ENCODE measurements at places on chromosomes 11 and 22. TPM values are rescaled to one million over a fixed set of nuclear protein-coding genes. Genes with fewer than 3 reads are reported as not detected.

The GLYATL2 gene
- total RNA-seq = not detected

The C11orf65 gene
- 3.1 TPM for total RNA-seq

The KCNJ1 gene
- not detected for total RNA-seq

The JHY gene
- 0.98 TPM for total RNA-seq

The ST3GAL4 gene
- 7.6 TPM for total RNA-seq

The ACCSL gene
- total RNA-seq = not detected

The PGA5 gene
- not detected for total RNA-seq

DNA sequence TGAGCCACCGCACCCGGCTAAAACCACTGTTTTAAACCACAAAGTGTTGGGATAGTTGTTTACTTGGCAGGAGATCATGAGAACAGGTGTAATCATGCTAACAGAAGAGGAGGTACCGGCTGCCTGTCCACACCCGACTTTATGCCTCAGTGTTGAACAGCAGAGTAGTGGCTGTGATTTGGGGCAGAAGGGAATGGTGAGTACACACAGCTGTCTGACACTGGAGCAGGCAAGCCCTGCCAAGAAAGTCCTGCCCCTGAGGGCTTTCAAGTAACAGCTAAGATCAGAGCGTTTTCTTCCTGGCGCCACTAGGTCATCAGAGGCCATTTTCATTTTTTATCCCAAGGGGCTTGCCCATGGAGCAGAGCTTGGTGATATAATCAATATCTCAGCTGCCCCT is 8.1 kb downstream of the CDKN1C start:
- H3K27ac ChIP-seq = no peak overlapping the region
- H3K27me3 ChIP-seq = no peaks in the 10 kb centered on the region
- H3K4me3 ChIP-seq = no peak overlapping the region
- no peak for DNase-seq

- no peaks in the 10 kb centered on the region for H3K4me1 ChIP-seq
- H3K36me3 ChIP-seq = no peaks in the 10 kb centered on the region
- DNase-seq = no peak
- no peaks in the 10 kb centered on the region for H3K27me3 ChIP-seq
Observed at GRCh38 chr11:2581151-2581930, 118.5 kb downstream of the KCNQ1OT1 start.

DNA sequence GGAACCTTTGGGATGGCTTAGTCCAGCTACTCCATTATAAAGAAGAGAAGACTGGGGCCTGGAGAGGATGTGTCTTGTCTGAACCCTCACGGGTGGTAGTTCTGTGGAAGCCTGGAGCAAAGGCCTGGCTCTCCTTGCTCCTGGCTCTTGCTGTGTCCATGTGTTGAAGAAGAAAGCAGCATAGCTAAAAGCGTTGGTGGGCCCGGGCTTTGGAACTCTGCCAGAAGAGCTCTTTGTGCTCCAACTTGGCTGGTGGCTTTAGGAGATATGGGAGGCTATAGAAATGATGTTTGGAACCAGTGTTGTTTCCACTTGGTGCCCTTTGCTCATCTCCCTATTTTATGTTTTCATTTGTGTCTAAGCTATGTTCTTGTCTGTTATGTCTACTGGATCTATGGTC is 131.1 kb downstream of the DBX1 start:
- no peak overlapping the region for H3K4me3 ChIP-seq
- peaks cover 2% of the 10 kb centered on the region for H3K27me3 ChIP-seq
- no peaks in the 10 kb centered on the region for H3K4me1 ChIP-seq

- no peak for DNase-seq
- H3K36me3 ChIP-seq = no peaks in the 10 kb centered on the region
Observed at GRCh38 chr11:100769165-100769564, 82.1 kb downstream of the ARHGAP42 start.

DNA sequence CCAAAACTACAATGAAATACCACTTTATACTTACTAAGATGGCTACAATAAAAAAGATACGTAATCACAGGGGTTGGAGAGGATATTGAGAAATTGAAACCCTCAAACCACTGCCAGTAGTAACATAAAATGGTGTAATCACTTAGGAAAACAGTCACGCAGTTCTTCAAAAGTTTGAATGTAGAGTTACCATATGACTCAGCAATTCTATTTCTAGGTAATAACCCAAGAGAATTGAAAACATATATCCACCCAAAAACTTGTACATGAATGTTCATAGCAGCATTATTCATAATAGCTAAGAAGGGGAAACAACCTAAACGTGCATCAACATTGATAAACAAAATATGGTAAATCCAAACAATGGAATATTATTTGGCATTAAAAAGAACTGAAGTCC is 24.4 kb upstream of the PSMA1 start:
- no peak for DNase-seq
- H3K27ac ChIP-seq = no peak overlapping the region
- peaks cover 6% of the 10 kb centered on the region for H3K36me3 ChIP-seq
- peaks cover 52% of the 10 kb centered on the region for H3K4me1 ChIP-seq
- no peaks in the 10 kb centered on the region for H3K27me3 ChIP-seq

GRCh38 chr11:86021377-86021776 is 47.5 kb downstream of the PICALM start:
- peaks cover 47% of the 10 kb centered on the region for H3K36me3 ChIP-seq
- H3K27ac ChIP-seq = no peak overlapping the region
- H3K4me3 ChIP-seq = no peak overlapping the region
- H3K27me3 ChIP-seq = no peaks in the 10 kb centered on the region

GRCh38 chr22:43262990-43263644 is 76.2 kb upstream of the TTLL12 start:
- no peaks in the 10 kb centered on the region for H3K36me3 ChIP-seq
- peak; percentile 47 for DNase-seq
- H3K4me1 ChIP-seq = peaks cover 18% of the 10 kb centered on the region
- no peaks in the 10 kb centered on the region for H3K27me3 ChIP-seq
- peak overlapping the region; percentile 72 for H3K27ac ChIP-seq

- H3K36me3 ChIP-seq = no peaks in the 10 kb centered on the region
- H3K4me3 ChIP-seq = no peak overlapping the region
- H3K27ac ChIP-seq = no peak overlapping the region
- H3K27me3 ChIP-seq = no peaks in the 10 kb centered on the region
Observed at GRCh38 chr11:1437500-1437899, 47.8 kb downstream of the BRSK2 start.

- H3K4me3 ChIP-seq = no peak overlapping the region
- peaks cover 15% of the 10 kb centered on the region for H3K4me1 ChIP-seq
- H3K36me3 ChIP-seq = no peaks in the 10 kb centered on the region
- peaks cover 43% of the 10 kb centered on the region for H3K27me3 ChIP-seq
- DNase-seq = no peak
- no peak overlapping the region for H3K27ac ChIP-seq
Observed at GRCh38 chr22:28977060-28977459, 84.6 kb downstream of the C22orf31 start.

DNA sequence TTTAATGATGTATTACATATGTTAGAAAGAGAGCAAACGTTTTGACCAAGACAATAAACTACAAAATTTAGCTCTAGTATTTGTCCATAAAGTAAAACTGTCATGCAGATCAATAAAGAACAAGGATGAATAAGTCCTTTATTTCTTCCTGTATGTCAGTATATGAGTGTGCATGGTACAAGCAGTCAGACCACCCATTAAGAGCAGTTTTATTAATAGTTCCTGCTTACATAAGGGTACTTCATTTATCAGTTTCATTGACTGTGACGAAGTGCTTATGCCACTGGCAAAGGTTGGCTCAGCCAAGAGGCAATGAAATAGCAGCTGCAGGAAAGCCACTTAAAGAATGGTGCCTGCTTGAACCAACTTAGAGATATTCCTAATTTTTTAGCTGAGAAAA is 913.0 kb upstream of the CNTN5 start:
- H3K4me1 ChIP-seq = no peaks in the 10 kb centered on the region
- no peaks in the 10 kb centered on the region for H3K27me3 ChIP-seq
- H3K27ac ChIP-seq = no peak overlapping the region
- H3K4me3 ChIP-seq = no peak overlapping the region
- DNase-seq = no peak

DNA sequence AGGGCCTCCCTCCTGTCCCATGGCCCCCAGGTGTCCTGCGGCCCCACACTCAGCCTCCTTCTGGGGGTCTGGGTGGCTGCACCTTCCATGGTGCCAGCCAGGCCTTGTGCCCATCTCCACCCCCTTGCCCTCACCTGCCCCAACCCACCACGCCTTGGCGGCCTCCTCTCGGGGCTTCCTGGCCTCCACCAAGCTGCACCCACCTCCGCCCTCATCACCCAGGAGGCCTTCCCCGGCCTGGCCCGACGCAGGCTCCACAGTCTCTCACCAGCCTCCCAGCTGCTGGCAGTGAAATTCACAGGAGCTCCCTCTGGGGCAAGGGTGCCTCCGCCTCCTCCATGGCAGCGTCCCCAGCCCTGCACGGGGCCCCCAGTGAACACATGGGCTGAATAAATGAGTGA is 35.9 kb upstream of the WNT7B start:
- peaks cover 5% of the 10 kb centered on the region for H3K4me1 ChIP-seq
- no peaks in the 10 kb centered on the region for H3K36me3 ChIP-seq
- DNase-seq = no peak

- DNase-seq = no peak
- no peaks in the 10 kb centered on the region for H3K27me3 ChIP-seq
- H3K4me3 ChIP-seq = no peak overlapping the region
- H3K27ac ChIP-seq = no peak overlapping the region
- H3K4me1 ChIP-seq = no peaks in the 10 kb centered on the region
Observed at GRCh38 chr11:111838054-111838453, 33.3 kb downstream of the ALG9 start.

DNA sequence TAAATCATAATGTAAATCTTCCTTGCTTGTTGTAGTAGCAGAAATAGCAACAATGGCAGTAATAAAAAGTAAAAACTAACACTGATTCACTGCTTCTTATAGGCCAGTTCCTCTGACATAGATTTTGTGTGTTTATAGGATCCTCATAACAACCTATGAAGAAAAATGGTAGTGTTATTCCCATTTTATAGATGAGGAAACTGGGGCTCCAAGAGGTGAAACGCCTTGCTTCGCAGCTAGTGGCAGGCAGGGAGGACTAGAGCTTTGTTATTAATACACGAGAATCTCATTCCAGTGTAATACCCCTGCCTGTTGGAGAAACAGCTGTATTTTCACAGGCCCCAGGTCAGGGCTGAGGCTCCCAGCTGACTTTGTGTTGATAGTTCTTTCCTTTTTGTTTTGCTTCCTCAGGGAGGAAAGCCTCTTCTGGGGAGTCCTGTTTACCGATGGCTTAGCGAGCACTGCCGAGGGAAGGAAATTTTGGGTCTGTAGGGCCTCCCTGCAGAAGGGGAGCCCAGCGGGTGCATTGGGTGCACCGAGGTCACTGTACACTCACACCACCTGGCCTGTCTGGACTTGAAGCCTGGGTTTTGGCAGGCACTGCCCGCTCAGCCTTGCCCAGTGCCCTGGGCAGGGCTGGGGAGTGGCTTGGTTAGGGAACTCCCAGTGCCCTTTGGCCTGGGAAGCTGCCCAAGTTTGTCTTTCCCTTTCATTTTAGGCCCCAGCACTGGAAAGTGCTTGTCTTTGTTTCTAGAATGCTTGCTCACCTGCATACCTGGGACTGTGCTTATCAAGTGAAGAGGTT is 13.5 kb downstream of the KIAA1671 start:
- no peak for DNase-seq
- no peak overlapping the region for H3K4me3 ChIP-seq
- no peaks in the 10 kb centered on the region for H3K4me1 ChIP-seq
- no peaks in the 10 kb centered on the region for H3K36me3 ChIP-seq
- H3K27me3 ChIP-seq = no peaks in the 10 kb centered on the region

GRCh38 chr11:7651700-7652099 is 21.6 kb downstream of the CYB5R2 start:
- H3K4me3 ChIP-seq = no peak overlapping the region
- H3K4me1 ChIP-seq = no peaks in the 10 kb centered on the region
- no peaks in the 10 kb centered on the region for H3K27me3 ChIP-seq
- no peak for DNase-seq
- H3K27ac ChIP-seq = no peak overlapping the region
- H3K36me3 ChIP-seq = peaks cover 29% of the 10 kb centered on the region

- no peak overlapping the region for H3K4me3 ChIP-seq
- H3K27me3 ChIP-seq = peaks cover 5% of the 10 kb centered on the region
- H3K4me1 ChIP-seq = no peaks in the 10 kb centered on the region
- no peak for DNase-seq
- no peak overlapping the region for H3K27ac ChIP-seq
- H3K36me3 ChIP-seq = no peaks in the 10 kb centered on the region
Observed at GRCh38 chr11:4433856-4434255, 15.2 kb upstream of the OR52K2 start.

DNA sequence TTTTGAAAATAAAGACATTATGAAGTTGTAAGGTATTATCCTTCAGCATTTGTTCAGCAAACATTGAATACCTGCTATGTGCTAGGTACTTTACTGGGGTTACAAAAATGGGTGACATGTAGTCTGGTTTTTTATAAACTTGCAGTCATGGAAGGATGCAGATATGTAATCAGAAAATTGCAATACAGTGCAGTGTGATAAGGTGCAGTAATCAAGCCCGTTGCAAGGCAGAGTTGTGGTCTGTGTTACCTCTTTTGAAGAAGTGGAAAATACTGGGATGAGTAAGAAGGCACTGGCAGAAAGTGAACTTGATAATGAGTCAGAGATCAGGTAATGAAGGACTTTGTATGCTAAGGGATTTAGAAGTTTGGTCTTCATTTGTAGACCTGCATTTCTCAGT is 8.1 kb downstream of the FBXO7 start:
- peak; percentile 64 for DNase-seq
- H3K4me1 ChIP-seq = peaks cover 35% of the 10 kb centered on the region
- H3K36me3 ChIP-seq = peaks cover 15% of the 10 kb centered on the region
- no peak overlapping the region for H3K4me3 ChIP-seq
- no peak overlapping the region for H3K27ac ChIP-seq
- H3K27me3 ChIP-seq = no peaks in the 10 kb centered on the region

DNA sequence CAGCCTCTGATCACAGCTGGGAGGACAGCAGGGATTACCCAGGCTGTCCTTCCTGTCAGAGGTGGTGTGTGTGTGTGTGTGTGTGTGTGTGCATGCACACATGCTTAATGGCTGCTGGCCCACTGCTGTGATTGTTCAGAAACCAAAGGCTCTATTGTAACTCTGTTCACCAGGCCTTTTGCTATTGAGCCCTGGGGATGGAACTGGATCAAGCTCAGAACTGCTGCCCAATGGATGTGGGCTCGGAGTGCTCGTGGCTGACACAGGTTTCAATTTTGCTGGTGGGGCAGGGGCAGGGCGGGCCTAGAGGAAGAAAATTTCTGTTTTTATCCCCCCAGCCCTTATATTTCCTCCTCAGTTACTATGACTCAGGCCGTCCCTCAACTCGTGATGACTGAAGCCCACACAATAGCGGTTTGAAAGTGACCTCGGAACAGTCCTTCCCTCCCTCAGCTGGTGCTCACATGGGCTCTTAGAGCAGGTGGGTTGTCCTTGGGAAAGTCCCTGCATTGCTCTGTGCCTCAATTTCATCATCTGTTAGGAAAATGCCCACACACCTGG is 359.3 kb downstream of the TENM4 start:
- H3K27ac ChIP-seq = no peak overlapping the region
- H3K36me3 ChIP-seq = no peaks in the 10 kb centered on the region
- no peak for DNase-seq
- H3K27me3 ChIP-seq = peaks cover 2% of the 10 kb centered on the region

Data from activated naive CD4-positive, alpha-beta T cell treated with anti-CD3 and anti-CD28 coated beads for 36 hours (primary cell).